NCI-H2081 (cell line): ENCODE measurements at places on chromosomes 13 and 19.
A peak's percentile ranks its signal among the peaks of the same experiment; 100 is the strongest.

GRCh38 chr19:543910-544608 is at the start of gene GZMM:
Gene GZMM, plus strand, starts transcription at chr19:544053. Its CDS starts 19 bp downstream, at chr19:544072.
- DNase-seq = no peak

DNA sequence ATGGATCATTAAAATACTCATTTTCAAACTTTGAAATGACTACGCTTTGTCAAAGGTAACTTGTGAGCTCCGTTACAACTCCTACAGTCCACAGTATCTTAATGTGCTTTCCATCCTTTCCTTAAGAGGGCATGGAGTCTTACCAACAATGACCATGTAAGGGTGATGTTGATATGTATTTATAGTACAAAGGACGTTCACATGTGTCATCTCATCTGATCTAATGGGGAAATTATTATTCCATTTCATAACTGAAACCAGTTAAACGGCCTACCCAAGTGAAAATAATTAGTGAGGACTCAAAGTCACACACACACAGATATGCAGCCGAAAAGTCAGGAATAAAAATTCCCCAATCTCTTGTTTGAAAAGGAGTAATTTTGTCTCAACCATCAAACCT is 9.6 kb downstream of the USP12 start:
- DNase-seq = no peak

DNA sequence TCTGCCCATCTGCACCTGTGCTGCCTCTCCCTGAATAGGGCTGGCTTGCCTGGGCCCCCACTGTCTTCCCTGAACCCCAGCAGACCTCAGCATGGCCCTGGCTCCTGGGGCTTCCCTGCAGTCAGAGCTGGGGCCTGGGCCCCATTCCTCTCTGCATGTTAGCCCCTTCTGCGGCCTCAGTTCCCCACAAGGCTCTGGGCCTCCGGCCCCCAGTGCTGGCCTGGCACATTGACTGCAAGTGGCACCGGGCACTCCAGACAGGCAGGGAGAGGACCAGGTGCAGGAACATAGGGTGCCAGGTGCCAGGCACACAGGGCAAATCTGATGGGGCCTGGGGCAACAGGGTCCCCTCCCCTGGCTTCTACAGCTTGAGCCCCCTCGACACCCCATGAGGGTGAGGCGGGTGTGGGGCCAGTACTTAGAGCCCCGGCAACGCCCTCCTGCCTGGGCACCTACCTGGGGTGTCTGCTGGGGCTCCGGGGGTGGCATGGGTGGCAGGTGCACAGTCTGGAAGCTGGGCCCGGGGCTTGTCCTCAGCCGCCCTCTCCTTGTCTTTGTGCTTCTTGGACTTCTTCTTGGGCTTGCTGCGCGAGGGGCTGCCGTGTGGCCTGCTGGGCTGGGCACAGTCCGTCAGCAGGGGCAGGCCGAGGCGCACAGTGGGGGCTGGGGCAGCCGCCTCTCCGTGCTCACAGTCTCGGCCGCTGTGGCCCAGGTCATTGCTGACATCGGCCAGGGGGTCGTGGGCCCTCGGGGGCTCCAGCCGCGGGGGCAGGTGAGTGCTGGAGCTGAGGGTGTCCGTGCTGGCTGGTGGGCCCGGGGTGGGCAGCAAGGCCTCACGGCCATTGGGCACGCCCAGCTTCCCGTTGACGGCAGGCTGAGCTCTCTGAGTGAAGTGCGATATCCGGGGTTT is 12.3 kb upstream of the ISYNA1 start:
- no peak for DNase-seq

DNA sequence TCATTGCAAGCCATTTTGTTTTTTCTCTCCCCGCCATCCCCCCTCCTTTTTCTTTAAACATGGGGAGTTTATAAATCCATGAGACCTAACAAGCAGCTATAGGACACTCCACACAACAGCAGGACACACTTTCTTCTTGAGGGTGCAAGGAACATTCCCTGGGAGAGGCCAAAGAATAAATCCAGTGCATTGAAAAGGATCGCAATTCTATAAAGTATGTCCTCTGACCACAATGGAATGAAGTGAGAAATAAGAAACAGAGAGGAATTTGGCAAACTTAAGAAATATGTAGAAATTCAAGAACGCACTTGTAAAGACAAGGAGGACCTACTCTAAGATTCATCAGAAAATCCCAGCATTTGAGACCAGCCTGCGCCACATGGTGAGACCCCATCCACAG is 11.9 kb downstream of the KLF2 start:
- no peak for DNase-seq

- no peak for DNase-seq
These were observed 115.0 kb upstream of the CLDN10 start for GRCh38 chr13:95437561-95437960.

- DNase-seq = peak; percentile 68
These were observed 238.2 kb downstream of the LIG4 start for GRCh38 chr13:107977071-107977574.

- DNase-seq = no peak
These were observed 46.3 kb upstream of the ZNF728 start for GRCh38 chr19:23049256-23049655.

GRCh38 chr19:11295180-11295579 is 780 bp upstream of the TSPAN16 start:
- no peak for DNase-seq

DNA sequence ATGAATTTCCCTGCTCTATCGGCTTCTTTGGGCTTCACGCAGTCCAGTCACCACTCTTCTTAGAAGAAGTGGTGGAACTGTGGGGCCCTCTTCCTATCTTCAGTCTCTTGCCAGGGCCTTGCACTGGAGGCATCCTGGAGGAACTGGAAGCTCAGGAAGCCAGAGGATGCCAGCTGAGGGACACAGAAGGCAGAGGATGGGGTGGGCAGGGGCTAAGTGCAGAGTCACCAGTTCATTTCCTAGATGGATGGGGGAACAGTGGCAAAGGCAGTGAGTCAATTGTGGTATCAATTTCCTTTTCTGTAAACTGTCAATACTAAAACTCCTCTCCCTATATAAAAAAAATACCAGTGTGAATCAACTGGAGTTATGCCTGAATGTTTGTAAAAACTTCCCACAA is 419.7 kb downstream of the KLF12 start:
- no peak for DNase-seq

- DNase-seq = peak; percentile 14
These were observed 1.2 kb downstream of the PPM1N start for GRCh38 chr19:45499196-45500180.
